Dorsolateral prefrontal cortex (tissue), 122 donors: ENCODE measurements at places on chromosomes 3 and 15.

DNA sequence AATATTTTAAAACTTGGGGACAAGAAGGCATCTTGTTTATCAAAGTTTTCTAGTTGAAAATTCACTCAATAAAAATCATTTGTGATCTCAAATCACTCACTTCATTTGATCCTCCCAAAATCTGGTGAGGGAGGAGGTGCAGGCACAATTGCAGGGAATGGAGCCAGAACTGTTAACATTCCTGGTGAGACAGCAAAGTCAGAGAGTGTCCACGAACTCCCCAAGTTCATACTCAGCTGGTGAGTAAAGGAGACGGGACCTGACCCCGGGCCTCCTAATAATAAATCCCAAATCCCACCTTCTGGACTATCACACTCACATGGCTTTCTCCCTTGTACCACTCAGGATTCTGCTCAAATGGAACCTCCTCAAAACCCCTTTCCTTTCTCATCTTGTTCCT lies 252.3 kb upstream of the LRTM1 start:
- DNase-seq: no peak

GRCh38 chr3:147373301-147373700 lies 33.0 kb downstream of the ZIC4 start:
- no peak for DNase-seq

DNA sequence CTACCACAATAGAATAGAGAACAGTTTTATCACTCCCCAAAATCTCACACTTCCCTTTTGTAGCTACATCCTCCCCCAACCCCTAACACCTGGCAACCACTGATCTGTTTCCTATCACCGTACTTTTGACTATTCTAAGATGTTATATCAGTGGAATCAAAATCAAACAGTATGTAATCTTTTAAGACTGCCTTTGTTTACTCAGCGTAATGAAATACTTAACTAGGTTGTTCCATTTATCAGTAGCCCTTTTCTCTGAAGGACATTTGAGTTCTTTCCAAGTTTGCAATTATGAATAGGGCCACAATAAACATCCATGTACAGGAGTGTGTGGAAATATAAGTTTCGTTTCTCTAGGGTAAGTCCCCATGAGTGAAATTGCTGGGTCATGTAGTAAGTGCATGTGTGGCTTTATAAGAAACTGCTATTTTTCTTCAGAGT lies 372.3 kb downstream of the SV2B start:
- no peak for DNase-seq

DNA sequence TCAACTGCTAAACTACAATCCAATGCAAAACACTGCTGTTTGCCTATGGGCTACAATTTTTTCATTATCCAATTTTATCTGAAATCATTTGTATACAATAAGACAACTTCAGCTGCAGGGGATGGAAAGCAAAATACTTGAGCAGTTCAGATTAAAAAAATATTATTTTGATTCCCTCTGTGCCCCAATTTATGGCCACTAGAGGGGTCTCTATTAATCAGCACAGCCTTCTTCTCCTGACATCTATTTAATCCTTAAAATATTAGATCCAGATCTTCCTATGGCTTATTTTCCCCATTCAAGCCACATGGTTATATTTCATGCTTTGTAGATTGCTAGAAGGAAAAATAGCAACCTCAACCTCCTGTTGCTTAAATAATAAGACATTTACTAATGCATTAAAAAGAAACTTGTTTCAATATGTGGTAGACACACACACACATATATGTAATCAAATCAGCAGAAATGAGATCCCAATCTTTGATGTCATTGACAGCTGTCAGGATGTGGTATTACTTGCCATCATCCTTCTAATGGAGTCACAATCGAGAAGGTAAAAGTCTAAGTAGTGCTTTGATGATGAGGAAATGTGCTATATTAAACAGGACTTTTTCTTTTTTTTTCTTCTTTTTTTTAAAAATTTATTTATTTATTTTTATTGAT lies 104.2 kb downstream of the P2RY1 start:
- DNase-seq: no peak

DNA sequence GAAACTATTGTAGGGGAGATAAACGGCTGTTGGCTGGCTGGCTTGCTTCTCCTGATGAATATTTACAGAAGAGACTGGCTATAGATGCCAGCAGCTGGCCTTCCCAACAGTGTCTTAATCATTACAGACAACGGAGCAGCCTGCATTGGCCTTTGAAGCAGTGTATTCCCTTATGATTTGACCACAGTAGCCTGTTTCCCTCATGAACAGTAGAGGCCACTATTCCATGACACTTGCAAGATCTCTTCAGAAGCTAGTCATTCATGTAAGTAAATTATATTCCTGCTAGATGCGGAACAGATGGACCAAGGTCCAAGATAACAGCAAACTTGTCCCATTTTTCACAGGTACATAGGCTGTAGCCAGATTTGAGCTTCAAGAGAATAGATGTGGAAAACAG lies 47.3 kb downstream of the TMCO5A start:
- DNase-seq: no peak

GRCh38 chr3:40047406-40047805 lies 238.0 kb downstream of the MYRIP start:
- no peak for DNase-seq

DNA sequence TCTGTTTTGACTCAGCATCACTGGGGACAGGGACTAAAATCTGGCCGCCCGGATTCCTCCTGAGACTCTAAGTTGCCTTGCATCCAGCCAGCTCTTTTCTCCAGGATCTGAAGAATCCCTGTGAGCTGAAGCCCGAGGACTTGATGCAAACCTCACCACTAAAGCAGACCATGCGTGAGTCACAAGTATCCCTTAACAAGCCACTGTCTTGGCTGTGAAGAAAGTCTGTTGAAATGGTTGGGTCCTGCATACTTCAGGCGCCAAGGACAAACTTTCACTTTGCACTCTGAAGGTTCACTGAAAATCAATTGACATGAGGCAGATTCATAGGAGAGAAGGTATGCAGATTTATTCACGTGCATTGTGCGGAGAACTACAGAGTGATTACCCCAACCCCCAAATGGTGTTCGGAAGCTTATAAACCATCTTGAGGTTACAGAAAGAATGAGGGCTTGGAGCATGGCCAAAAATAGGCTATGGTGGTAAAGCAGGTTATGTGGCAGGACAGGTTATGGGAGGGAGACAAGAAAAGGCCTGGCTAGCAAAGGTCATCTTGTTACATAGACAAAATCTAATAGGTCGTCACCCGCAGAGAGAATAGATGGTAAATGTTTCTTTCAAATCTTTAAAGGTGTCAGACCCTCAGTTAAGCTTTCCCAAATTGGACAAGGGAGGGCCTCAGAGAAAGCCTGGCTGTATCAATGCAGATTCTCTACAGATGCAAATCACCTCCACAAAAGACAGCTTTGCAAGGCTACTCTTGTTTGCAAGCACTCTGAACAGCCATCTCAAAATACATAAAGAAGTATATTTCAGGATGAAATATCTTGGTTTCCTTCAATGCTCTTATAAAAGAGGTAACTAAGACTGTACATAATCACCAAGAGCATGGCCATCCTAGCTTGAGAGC lies 126.3 kb upstream of the PLAAT1 start:
- no peak for DNase-seq

GRCh38 chr3:16377196-16377595 lies 112.2 kb downstream of the OXNAD1 start:
- DNase-seq: no peak

DNA sequence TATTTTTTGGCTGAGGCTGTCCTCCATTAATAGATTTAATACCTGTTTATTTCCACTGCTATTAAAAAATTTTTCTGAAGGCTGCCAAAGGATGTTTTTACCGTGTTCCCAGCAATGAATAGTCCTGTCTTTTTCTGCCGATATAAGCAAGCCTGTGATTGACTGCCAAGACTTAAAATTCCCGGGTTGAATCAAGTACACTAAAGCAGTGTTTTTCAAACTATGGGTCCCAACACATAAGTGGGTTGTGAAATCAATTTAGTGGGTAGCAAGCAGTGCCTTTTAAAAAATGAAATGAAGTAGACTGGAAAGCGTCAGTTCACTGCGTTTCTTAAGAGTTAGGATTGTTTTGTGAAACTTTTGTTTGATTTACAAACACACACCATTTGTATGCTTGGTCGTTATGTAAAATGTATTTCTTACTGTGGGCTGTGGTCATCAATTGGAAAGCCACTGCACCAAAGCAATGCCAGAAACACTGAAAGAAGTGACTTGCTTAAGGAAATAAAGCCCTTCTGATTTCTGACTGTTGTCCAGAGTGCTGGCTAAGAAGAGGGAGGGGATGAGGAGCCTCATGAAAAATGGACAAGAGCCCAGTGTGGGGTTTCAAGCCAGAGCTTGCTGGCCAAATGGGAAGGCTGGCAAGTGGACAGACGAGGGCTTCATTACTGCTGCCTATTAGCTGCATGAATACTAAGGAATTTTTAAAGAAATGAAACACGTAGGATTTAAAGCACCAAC lies 206.0 kb downstream of the THRB start:
- DNase-seq: peak; percentile 50

DNA sequence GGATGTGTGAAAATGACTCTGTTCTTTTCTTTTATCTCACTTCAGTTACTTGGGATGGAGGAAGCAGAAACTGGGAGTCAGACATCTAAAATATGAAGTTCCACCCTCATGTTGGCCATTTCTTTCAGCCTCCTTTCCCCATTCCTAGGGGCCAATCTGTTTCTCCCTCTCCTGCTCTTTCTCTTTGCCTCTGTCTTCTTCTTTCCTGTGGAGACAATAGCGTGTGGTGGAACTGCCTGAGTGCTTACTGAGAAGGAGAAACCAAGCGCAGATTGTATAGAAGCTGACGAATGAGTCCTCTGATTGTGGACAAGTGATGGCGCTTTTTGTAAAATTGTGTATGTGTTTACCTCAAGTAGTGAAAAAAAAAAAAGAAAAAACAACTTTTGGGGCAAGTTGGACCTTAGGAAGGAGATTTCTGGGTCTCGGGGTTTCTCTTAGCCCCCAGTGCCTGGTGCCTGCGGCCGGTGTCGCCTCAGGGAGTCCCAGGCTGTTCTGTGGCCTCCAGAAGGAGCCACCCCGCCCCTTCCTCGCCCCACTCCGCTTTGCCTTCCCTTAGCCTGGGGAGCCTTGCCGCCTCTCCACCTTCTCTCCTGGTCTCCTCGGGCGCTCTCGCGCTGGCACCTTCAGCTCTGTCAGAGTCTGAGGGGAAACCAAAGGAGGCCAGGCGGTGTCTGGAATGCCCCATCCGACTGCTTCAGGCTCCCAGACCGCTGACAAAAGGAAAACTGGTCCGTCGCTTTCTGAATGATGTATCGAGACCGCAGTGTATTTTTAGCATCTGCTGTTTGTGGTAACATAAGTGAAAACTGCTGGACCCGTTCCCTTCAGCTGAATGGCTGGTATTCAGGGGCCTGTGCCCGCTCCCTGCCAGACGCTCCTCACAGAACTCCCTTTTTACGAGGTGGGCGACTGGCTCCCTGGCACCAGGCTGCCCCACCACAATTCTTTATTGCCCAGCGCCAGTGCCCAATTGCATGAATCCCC lies 30.1 kb downstream of the SCG5 start:
- no peak for DNase-seq

DNA sequence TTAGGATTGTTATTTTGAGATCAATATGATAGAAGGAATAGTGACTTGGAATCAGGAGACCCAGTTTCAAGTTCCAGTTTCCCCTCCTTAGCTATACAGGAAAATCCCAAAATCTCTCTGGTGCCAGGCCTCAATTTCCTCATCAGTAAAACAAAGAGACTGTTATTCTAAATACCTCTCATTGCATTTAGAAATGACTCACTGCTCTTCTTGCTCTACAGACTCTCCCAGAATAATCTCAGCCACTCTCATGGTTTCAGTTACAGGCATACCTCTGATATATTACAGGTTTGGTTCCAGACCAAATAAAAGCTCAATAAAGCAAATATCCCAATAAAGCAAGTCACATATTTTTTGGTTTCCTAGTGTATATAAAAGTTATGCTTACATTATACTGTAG lies 28.3 kb downstream of the IMPG2 start:
- DNase-seq: no peak

- no peak for DNase-seq
Observed at GRCh38 chr15:75200765-75201615, 692 bp upstream of the C15orf39 start.

GRCh38 chr3:127679534-127680145 lies 6.9 kb downstream of the ABTB1 start:
- peak; percentile 23 for DNase-seq

DNA sequence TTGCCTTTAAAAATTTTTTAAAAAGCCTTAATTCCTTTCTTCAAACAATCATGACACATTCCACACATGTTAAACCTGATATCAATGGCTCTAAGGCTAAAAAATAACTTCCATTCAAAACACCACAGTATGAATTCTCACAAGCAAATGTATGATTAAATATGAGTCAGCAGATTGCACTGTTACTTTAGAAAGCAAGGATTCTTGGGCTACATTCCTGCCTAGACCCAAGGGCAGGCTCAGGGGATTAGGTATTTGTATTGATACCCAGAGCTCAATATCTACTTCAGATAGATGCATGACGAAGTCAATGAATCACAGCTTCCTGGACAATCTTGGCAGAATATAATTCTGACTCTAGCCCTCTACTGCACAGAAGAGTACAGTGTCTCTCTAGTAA lies 65.7 kb downstream of the RARB start:
- DNase-seq: no peak

DNA sequence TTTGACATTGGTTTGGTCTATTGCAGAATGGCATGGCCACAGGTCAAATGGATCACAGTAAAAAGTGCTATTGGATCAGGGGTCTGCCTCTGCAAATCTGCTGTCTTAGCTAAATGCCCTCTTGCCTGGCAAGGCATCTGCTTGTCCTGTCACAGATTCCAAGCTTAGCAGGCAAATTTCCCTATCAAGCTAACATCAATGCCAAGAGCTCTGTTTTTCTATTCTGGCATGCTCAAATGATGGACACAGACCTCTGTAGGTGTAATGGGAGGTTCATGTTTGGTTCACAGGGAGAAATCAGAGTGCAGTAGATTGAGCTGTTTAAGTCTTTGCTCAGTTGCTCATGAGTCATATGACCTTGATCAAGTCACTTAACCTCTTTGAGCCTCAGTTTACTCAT lies 54.8 kb upstream of the CPB1 start:
- DNase-seq: no peak

GRCh38 chr3:45642731-45643152 lies 46.5 kb upstream of the SACM1L start:
- DNase-seq: no peak

GRCh38 chr3:148964809-148965208 lies 26.5 kb upstream of the GYG1 start:
- no peak for DNase-seq

GRCh38 chr3:66269411-66269810 lies 48.6 kb downstream of the SLC25A26 start:
- DNase-seq: no peak

DNA sequence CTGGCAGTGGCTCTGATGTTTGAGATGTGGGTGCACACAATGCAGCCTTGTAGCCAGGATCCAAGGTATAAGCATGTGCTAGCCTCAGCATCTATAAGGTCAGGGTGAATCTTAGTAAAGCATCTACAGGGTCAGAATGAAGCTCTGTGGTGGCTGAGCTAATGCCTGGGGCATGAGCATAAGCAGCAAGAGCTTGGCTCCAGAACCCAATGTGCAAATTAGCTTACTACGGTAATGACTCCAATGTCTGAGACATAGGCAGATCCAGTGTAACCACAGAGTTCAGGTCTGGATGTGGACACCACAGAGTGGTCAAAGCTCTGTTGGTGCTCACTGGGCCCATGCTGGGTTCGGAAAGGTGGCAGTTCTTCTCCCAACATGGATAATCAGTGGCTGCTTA lies 304.5 kb upstream of the NECTIN3 start:
- no peak for DNase-seq

- no peak for DNase-seq
Observed at GRCh38 chr3:129845956-129846355, 47.6 kb downstream of the TMCC1 start.
